ENCODE measurements at places on chromosomes 3 and 15.

DNA sequence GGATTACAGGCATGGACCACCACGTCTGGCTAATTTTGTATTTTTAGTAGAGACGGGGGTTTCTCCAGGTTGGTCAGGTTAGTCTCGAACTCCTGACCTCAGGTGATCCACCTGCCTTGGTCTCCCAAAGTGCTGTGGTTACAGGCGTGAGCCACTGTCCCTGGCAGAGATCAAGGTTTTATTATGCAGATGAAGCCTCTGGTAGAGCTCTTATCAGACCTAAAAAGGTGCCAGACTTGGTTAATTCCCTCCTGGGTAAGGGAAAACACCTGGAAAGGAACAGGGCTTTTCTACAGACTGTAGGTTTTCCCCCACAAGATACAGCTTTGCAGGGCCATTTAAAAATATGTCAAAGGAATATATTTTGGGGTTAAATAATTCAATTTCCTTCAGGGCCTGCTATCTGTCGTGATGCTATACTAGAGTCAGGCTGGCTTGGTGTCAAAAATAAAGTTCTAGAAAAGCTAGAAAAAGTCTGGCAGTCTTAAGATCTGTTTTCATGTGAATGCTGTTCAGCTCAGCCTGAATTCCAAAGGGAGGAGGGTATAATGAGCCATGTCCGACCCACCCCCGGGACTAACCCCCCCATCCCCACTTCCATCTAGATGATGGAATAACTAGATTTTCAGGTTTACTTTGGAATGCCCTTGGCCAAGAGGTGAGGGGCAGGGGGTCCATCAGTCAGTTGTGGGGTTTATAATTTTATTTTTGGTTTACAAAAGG, 1.9 kb upstream of the BLOC1S6 start:
- no peak for DNase-seq

- DNase-seq: no peak
These were observed 702 bp upstream of the GPX1 start for GRCh38 chr3:49358884-49359225.

DNA sequence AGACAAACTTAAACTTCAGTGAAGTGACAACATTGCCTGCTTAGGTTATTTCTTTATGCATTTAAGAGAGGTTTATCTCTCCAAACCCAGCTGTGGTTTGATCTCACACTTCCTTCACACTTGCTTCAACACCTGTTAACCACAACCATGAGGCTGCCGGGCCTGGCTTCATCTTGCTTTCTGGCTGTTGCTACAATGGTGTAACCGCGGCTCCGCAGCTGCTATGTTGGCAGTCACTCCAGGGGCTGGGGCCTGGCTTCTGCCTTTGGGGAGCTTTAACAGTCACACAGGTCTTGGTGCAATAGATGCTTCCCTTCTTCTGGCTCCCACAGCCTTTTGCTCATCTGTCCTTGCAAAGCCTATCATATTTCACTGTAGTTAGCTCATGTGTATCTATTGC, 72.9 kb upstream of the MNS1 start:
- no peak for DNase-seq

DNA sequence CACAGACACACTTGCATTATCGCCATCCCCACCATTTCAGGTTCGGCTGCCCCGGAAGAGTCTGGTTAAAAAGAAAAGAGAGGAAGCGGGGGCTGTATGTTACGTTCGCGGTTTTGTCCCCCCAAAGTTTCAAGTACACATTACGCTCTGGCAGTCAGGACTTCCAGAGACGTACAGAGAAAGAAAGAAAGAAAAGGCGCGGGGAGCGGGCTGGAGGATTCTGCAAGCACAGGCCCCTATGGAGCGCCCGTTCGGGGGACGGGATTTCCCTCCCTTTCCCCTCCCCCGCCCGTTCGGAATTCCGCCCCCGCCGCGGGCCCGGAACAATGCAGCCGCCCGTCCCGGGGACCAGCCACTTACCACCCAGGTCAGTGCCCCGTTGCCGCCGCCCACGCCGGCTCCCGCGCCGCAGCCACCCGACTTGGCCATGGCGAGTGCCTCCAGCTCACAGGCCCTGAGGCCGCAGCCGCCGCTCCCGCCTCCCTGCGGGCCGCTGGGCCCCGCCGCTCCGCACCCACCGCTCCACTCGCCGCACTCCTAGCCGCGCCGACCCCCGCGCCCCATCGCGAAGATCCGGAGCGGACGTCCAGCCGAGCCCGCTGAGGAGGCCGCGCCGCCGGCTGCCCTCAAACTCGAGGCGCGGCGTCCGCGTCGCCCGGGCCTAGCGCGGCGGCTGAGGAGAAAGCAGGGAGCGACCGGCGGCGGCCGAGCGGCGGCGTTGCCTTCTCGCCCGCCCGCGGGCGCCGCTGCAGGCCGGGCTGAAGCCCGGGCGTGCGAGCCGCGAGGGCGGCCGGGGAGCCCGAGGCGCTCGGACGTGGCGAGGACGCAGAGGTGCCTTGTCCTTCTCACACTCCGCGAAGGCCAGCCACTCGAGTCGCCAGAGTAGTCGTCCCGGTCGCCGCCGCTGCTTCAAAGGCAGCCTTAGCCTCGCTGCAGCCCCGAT, 567 bp downstream of the TOP2B start:
- peak; percentile 54 for DNase-seq

DNA sequence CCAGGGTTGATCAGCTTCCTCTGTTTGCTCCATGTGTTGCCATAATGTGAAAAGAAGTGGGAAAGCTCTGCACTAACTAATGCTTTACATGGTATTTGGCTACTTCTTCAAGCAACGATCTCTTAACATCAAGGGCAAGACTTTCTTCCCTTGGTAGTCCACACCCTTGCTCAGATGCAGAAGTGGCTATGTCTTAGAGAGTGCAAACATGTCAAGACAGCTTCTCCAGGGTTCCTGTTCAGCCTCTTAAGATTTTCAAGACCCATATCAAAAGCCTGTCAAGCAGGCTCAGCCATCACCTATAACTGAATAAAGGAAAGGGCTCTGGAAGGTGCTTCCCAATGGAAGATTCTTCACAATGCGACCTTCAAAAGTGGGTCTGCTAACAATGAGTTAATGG, 64.8 kb upstream of the CSTA start:
- no peak for DNase-seq

- DNase-seq: no peak
These were observed 39.6 kb downstream of the ADIPOQ start for GRCh38 chr3:186882150-186882524.
